Renal pelvis (tissue), 12 donors: ENCODE measurements at places on chromosomes 5 and 9.

DNA sequence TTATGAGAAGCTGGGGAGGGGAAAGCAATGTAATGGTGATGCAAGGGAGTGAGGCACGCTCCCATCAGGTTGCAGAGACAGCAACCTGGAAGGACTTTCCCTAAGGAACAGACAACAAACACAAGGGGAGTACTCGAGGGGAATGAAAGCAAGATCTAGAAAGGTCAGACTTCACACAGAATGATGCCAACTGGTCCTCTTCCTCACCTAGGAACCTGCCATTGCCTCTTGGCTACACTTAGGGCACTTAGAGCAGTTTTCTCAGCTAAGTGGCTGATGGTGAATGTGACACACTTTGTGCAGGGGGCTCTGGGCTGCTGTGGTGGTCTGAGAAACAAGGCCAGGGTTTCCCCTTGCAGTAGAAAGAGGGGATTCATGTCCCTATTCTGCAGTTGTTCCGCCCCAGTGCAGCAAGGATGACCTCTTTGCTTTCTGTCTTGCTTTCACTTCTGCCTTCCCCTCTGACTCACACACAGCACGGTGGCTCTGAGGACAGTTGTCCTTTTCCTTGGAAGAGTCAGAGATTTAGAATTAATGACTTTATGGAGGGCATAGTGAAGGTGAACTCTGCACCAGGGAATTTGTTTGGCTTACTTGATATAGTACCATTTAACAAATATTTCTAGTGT is 394.0 kb upstream of the KLF4 start:
- no peak for DNase-seq

DNA sequence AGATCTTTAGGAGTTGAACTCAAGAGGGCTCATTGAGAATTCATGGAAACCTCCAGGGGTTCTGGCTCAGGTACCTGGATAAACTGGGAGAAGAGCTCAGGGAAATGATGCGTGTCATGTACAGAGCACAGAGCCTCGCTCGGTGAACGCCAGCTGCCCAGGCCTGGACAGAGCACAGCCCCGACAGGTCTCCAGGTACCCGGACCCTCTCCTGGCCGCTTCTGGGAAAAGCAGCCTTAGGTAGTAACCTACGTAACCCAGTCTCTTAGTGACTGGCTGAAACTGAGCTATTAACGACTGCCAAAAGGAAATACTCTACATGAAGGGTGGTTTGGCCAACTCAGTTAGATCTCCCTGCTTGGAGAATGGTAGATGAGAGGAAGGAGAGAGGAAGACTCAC is 157.4 kb downstream of the TTLL11 start:
- no peak for DNase-seq

GRCh38 chr9:115127191-115127817 is 9.3 kb upstream of the TNC start:
- DNase-seq = no peak

DNA sequence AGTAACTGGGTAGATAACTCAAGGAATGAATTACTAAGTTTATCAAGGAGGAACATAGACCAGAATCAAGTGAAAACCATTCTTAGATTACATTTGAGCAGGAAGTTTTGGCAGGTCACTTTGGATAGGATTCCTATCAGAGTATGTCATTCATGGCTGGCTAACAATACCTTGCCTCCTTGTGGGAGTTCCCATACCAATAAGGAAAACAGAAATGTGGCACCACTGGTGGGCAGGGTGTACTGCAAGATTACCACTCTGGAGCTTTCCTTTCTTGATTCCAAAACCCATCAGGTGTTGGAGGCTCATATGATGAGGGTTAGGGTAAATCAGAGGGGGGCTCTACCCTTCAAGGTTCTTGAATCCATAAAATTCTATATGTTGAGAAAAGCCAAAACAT is 18.6 kb upstream of the SPATA31D1 start:
- DNase-seq = no peak

- no peak for DNase-seq
Observed at GRCh38 chr5:125537661-125538060, 791.2 kb upstream of the ZNF608 start.

DNA sequence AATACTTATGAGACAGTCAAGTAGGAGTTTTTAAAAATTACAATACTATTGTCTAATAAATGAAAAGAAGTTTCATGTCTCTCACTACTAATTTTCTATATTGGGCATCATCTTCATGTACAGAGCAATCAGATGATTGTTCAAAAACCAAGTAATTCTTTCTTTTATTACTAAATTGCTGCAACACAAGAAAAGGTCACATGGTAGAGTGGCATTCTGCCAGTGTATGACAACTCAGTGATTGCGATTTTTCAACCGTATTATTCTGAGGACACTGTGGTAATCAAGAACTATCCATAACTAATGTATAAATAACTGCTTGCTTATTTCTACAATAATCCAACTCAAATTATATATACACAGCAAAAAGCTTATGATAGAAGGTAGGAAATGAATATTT is 96.7 kb upstream of the GRHPR start:
- no peak for DNase-seq

GRCh38 chr9:27495480-27496134 is 28.5 kb upstream of the IFNK start:
- no peak for DNase-seq
